ENCODE measurements at places on chromosomes 7 and 10.

- DNase-seq: no peak
Measured at GRCh38 chr10:124547647-124548168, 86.1 kb downstream of the LHPP start.

DNA sequence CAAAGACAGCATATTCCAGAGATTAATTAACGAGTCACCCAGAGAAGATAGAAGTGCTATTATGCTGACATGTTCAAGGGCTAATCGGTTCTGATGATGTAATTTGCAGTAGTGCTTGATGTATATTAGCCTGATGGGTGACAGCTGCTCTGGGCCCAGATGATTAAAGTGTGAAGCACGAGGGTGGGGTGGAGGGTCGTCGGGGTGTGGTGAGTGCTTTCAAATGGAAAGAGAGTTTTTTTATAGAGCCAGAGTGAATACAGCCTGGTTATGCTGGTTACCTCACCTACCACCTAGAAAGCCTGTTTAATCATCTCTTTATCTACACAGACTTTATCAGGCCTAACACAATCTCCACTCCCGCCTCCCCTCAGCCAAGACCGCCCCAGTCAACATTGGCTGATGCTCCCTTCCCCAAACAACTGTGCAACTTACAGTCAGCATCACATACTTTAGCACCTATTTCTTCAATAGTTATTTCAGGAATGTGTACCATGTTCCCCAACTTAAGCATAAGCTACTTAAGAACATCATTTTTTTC lies 11.5 kb upstream of the STN1 start:
- peak; percentile 17 for DNase-seq

DNA sequence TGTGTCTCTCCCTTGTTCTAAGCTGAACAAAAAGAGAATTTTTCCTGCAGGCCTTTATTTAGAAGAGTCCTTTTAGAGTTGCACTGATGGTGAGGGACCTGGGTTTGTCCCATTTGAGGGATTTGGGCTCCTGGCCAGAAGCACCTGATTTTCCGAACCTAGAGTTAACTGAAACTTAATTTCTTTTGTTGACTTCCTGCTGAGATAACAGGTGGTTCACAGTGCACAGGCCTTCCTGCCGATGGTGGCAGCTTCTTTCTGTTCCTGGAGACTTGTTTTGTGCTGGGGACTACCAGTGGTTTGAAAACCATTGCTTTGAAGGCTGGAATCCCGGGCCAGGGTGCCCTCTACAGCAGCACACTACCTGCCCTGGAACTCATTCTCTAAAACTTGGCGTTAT lies 99.2 kb downstream of the SUGCT start:
- no peak for DNase-seq

DNA sequence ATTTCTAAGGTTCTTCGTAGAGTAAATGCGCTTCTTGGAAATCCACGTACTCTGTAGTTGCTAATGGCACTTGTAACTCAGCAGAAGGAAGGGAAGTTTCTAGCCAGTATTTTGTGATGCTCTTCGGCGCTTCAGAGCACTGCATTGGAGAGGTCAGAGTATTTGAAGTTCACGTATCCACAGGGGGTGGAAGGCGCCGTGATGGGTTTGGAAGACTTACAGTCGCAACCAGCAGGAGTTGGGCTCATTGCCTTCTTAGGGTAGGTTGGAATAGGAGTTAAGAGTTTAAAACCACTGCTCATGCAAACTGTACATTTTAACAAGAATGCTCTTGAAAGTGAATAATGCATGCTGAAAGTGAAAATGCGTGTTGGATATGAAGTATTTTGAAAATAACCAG lies 49.1 kb downstream of the SHH start:
- DNase-seq: no peak

DNA sequence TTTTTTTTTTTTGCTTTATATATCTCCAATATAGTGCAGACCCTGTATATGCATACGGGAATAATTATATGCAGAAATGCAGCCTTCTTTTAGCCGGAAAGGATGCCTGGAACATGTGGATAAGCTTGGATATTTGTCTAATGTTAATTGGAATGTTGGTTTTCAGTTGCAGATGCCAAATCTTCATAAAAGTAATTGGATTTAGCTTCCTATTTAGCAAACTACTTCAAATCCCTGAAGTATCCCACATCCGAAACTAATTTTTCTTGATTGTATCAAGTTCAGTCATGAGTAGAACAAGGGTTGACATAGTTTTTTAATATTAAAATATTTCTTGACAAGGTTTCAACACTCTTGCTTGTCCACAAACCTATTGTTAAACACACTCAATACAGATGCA lies 281.7 kb downstream of the BBS9 start:
- no peak for DNase-seq

- DNase-seq: peak; percentile 60
Measured at GRCh38 chr7:76397409-76398183, 11.9 kb downstream of the SSC4D start.

DNA sequence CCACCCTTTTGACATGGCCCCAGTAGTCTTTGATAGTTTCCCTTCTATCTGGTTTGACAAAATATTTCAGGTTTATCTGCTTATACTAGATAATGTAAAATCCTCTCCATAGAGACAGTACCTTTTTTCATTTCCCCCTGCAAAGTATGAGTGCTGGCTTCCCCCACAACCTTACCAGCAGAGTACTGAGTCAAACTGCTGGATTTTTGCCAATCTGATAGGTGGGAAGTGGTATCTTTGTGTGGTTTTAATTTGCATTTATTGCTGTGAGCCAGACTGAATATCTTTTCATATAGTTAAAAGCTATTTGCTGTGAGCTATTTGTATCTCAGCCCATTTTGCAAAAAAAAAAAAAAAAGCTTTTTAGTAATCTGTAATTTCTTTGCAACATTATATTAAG lies 32.1 kb upstream of the HECTD2 start:
- peak; percentile 76 for DNase-seq

- no peak for DNase-seq
Measured at GRCh38 chr7:55134786-55135185, 116.0 kb downstream of the EGFR start.

DNA sequence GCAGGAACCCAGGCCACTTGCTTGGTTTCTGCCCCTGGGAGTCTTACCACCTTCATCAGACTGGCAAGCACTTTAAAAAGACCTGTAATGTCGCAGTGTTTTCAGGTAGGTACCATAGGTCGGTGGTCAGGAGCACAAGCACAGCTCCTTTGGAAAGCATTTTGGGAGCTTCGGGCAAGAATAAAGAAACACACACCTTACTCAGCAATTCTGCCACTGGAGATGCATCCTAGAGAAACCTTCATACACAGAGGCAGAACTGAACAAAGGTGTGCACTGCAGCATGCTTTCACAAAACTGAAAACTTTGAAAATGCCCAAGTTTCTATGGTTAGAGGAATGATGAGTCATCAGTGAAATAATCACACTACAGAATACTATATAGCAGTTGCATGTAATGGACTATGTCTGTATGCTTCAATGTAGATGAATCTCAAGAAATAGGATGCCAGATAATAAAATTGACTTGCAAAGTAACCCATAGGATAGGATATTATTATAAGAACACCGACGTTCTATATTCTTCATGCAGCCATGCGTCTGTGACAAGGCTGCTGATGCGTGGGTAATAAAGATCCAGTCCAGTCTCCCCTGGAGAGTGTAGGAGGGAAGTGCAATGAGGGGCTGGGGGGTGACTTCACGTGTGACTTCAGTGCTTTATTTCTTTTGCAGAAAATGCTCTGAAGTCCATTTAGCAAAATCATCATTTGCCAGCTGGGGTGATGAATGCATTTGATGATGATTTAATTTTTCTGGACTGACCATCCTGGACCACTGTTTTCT lies 309.5 kb downstream of the WDR37 start:
- no peak for DNase-seq

DNA sequence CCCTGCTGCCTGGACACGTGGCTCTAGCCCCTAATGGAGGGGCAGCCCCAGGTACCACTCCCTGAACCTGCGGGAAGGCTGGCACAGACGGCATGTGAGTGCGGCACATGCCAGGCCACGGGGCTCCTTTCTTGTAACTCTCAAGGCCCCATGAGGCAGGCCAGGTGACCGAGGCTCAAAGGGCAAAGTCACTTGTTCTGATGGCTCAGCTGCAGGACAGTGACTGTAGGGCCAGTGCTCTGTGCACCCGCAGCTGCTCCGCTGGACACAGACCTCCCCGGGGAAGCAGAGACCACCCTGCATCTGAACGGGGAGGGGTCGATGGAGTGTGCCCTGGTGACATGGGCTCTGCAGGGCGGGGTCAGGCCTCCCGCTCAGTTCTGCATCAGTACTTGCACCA lies 55.3 kb downstream of the PTPRE start:
- no peak for DNase-seq

DNA sequence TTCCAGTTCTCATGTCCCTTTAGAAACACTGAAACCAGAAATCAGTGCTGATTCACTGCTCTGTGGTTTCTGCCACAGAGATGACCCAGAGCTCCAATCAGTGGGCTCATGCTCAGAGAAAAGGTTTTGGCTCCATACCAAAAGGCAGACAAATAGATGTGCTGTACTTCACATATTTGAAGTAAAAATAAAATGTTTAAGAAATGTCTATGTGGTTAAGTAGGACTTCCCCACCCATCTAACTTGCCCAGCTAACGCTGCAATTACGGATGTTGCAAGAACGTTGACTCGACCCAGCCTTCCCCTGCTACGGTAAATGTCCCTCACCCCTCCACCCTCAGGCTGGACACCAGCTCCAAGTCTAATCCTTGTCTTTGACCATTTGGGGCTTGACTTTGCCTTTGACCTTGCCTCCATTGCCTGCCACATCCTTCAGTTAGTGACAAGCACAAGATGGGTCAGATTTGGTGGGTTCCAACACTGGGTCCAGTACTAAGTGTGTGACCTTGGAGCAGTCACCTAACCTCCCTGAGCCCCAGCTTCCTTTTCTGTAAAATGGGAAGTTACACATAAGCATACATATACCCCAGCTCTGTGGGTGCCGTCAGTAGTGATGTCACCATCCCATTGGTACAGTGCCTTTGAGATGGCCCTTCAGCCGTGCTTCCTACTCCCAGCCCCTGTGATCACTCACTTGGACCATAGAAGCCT lies 95.8 kb downstream of the CHST15 start:
- peak; percentile 98 for DNase-seq
